ENCODE measurements at places on chromosomes 7 and 10. TPM values are rescaled to one million over a fixed set of nuclear protein-coding genes. Genes with fewer than 3 reads are reported as not detected.
A peak's percentile ranks its signal among the peaks of the same experiment; 100 is the strongest.

DNA sequence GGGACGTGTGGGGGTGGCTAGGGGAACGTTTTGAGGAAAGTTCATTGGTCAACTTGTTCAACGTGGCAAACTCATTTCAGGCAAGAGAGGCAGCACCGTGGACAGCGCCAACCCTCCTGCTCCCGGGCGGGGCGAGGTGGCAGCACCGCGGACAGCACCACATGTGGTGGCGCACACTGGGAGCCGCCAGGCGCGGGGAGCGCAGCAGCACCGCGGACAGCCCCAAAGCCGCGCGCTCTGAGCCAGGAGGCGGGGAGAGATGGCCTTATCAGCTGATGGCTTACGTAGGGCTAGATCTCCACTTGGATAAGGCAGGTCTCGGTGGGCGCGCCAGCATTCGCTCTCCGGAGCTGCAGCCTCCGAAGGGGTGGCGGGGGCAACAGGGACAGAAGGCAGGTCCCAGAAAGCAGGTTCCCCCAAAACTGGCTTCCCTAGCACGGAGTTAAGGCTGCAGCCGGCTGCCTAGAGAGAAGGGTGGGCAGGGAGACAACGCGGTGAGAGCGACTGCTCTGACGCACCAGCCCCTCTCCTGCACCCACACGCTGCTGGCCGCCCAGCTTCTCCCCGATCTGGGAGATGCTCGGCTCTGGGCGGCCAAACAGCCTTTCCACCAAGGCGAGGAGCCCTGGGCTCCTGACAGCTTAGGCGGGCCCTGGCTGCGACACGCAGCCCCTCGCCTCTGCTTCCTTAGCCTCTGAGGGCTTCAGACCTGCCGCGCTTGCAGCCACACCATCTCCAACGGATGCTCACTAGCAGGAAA, at the start of gene HTR5A:
TSS of gene HTR5A (plus strand) at position 333 of the 760 bp plus-strand sequence. CDS start 576 bp downstream, outside the sequence.
- peak; percentile 85 for DNase-seq

DNA sequence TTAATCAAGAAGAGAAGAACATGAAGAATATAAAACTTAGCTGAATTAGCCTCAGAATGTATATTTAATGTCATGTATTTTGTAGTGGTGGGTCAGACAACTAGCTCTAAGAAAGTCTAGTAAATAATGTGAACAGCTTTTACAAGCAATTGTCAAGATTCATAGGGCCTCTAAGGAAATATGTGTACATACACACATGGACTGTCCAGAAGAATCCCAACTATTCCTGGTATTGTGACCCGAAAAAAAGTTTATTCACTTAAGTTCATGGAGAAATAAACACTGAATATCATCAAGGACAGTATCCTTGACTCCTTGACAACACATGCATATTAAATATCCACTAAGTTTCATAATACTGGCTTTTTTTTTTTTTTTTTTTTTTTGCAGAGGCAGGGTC, 11.4 kb upstream of the TWIST1 start:
- DNase-seq = no peak

CLRN3 gene
- total RNA-seq = not detected

HDAC9 gene
- 22.4 TPM for total RNA-seq

CRHR2 gene
- total RNA-seq = 0.44 TPM

Data from left cardiac atrium (tissue), 4 donors.